ENCODE measurements at places on chromosomes 3 and 15.

DNA sequence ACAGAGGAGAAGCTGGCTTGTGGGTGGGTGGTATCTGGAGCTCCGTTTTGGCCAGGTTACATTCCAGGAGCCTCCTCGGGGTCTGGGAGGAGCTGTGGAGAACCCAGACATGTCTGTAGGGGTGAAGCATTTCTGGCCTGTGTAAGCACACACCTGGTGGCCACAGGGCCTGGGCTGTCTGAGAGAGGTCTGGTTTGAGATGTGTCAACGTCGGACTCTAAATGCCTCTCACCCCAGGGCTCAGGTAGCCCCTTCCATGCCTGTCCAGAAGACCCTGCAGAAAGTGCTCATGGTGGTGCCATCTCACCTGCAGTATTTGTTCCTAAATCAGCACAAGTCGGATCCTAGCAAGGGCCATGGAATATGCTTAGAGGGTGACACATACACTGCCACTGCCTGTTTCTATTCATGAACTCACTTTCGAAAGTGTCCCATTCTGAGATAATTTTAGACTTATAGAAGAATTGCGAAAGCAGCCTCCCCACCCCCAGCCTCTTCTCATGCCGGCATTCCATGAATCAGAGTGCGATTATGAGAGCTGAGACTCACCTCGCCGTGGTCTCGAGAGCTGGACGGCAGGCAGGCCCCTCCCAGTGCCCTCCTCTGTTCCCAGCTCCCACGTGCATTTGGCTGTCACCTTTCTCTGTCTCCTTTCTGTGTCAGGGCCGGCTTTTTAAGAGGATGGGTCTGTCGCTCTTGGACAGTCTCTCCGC is 63.7 kb downstream of the KLF15 start:
- DNase-seq: no peak

- no peak for DNase-seq
Measured at GRCh38 chr15:69869881-69870505, 227.7 kb downstream of the TLE3 start.

- DNase-seq: no peak
Measured at GRCh38 chr15:49769225-49769624, 148.4 kb downstream of the DTWD1 start.

GRCh38 chr15:43930079-43930478 is 103.3 kb downstream of the WDR76 start:
- no peak for DNase-seq

DNA sequence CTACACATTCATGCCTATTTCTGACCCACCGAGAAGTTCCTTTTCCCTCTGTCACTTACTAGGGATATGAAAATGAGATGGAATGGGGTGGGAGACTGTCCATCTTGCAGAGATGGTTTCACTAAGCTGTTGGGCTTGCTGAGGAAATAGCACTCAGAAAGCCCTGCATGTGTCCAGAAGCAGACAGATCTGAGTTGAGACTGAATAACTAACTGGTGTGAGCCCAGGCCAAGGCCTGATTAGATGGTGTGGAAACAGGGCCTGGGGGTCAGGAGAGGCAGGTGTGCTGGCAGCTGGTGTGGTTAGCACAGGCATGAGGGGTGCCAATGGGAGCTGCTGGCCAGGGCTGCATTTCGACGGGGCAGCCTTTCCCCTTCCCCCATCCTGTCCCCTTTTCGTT is 72.1 kb downstream of the CLSTN2 start:
- no peak for DNase-seq

- DNase-seq: no peak
Measured at GRCh38 chr15:25737218-25737643, 125.9 kb downstream of the ATP10A start.

DNA sequence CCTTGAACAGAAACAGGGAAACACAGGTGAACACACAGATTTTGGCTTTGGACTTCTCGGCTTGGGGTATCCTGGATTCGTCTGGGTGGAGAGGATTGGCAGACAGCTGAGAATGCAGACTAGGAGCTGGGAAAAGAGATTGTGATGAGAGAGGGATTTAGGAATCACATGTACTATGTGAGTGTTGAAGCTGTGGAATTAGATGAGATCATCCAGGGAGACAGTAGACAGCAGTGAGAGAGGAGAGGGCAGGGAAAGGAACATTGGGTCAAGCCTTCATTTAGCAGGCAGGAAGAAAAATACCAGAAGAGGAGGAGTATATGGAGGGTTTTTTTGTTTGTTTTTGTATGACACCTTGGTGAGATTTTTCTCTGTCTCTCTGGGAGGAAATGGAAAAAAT is 262.1 kb upstream of the TBL1XR1 start:
- no peak for DNase-seq

DNA sequence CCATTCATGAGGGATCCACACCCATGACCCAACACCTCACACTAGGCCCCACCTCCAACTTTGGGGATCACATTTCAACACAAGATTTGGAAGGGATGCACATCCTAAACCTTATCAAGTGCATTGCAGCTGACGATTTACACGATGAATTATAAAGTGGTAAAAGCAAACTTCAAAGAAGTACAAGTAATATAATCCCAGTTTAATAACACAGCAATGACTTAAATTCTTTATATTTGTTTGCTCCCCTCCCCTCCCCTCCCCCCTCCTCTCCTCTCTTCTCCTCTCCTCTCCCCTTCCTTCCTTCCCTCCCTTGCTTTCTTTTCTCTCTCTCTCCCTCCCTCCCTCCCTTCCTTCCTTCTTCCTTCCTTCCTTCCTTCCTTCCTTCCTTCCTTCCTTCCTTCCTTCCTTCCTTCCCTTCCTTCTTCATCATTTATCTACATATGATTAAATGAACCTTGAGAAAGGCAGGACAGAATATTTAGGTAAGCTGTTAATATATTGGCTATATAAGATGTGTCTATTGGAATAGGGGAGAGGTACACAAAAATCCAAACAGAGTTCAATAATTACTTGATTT is 46.3 kb upstream of the CLSTN2 start:
- no peak for DNase-seq

- no peak for DNase-seq
Measured at GRCh38 chr15:99447497-99448371, 118.0 kb upstream of the MEF2A start.

DNA sequence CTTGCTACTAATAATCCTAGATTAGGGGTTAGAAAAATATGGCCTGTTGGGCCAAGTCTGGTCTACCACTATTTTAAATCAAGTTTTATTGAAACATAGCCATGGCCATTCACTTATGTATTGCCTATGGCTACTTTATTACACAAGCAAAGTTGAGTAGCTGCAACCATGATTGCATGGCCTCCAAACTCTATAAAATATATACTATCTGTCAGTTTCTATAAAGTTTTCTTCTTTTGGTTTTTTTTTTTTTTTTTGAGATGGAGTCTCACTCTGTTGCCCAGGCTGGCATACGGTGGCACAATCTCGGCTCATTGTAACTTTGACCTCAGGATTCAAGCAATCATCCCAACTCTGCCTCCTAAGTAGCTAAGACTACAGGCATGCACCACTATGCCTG is 60.4 kb downstream of the INO80 start:
- DNase-seq: no peak

DNA sequence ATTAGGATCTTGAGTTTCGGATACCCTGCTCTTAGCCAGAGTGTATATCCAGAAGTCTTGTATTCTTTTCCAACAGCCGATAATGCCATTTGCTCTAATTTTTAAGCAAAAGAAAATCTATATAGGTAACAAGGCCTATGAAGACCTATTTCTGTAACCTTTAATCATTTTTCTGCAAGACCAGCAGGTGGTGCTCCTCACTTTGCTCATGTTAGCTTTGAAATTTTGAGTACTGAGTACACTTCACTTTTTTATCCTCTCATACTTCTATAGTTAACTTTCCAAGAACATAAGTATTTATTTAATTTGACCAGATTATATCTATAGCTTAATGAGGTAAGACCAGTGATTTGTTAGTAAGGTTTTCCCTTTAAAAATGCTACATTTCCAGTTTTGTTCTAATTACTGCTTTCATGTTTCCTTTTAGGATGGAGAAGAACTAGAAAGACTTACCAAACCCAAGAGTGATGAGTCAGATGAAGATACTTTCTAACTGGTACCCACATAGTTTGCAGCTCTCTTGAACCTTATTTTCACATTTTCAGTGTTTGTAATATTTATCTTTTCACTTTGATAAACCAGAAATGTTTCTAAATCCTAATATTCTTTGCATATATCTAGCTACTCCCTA is 20.5 kb downstream of the SLC35A5 start:
- no peak for DNase-seq

GRCh38 chr3:67017211-67017610 is 19.1 kb downstream of the KBTBD8 start:
- DNase-seq: no peak

DNA sequence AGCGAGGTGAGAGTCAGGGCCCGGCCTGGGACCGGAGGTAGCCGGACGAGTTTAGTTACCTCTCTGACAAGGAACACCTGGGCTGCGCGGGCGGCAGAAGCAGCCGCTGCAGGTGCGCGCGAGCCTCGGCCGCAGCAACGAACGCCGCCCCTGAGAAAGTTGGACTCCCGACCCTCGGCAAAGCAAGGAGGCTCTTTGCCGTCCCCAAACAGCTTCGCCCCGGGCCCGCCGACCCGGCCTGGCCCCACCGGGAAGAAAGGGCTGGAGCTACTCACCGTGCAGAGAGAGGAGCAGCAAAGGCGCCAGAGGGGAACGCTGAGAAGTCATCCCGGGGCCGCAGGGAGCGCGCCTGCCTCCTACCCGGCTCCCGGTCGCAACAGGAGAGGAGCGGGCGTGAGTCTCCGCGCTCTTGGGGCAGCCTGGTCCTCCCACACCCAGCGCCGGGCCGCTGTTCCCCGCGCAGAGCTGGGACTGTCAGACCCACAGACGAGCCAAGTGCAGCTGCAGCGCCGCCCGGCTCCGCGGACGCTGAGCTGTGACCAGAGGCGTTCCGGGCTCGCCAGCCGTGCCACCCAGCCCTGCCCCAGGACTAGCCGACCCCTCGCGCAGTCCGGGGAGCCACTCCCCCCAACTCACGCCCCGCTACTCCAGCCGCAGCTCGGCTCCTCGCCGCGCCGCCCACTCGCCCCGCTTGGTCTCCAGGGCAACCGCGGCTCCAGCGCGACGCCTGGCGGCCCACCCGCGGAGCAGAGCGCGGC is at the start of gene IGSF11:
IGSF11 (minus strand) TSS at position 591 of the 758 bp plus-strand sequence; CDS start at position 327, 264 bp downstream.
- DNase-seq: peak; percentile 15

GRCh38 chr3:63343674-63344073 is 65.6 kb downstream of the SYNPR start:
- DNase-seq: no peak

- DNase-seq: no peak
Measured at GRCh38 chr15:35624881-35625280, 78.9 kb upstream of the DPH6 start.

GRCh38 chr15:95690631-95691340 is 639.7 kb upstream of the NR2F2 start:
- no peak for DNase-seq

GRCh38 chr3:4776980-4777581 is 202.2 kb upstream of the BHLHE40 start:
- DNase-seq: no peak

DNA sequence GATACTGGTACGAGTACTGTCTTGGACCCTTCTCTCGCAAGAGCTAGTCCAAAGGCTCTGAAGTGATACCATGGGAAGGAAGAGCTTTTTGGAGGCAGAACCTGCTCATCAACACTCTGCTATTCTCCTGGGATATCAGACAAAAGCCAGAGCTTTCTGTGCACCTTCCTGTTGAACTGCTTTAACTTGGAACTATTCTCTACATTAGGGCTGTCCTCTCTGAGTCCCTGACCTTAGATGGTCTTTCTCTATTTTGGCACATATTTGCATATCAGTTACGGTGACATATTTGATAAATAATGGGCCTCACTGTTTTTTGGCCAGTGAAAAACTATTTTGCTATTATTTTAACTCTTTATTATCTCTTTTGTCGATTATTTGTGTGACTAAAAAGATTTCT is 146.9 kb downstream of the TIGIT start:
- no peak for DNase-seq

DNA sequence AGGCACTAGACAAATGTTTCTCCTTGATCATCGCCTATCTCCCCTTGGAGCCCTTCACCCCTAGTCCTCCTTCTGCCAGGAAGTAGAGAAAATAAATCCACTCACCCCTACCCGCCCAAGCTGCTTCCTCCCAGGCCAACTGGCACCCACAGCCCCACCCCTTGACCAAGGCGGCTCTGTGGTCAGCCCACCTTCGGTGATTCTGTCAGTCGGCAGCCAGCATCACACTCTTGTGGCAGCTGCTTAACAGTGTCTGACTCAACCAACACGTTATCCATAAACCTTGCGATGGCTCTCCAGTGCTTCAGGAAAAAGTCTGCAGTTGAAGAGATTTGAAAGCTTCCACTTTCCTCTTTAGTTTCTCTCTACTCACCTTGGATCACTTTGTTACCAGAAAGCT is 7.6 kb downstream of the SHF start:
- DNase-seq: no peak

DNA sequence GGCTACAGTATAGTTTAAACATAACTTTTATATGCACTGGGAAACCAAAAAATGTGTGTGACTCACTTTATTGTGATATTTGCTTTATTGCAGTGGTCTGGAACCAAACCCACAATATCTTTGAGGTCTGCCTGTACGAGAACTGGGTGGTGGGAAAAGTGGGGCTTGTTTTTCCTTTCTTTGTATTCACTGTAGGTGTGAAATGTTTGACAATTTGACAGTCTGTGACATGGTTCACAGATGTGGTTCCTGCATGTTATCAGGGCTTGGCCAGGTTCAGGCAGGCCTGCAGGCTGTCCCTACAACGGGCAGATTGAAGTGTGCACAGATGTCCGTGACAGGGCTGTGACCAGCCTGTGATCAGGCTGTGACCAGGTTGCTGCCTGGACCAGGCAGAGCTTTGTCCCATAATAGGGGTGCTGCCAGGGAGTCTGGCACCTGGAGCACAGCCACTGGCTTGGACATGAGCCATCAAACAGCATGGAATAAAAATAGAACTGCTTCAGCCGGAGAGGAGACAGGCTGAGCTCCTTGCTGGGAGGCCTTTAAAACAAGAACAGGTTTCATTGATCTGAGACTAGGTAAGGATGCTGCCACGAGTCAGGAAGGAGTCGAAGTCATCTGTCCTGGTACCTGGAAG is 61.0 kb downstream of the KLF13 start:
- DNase-seq: no peak

- no peak for DNase-seq
Measured at GRCh38 chr3:42497009-42497731, 5.3 kb upstream of the VIPR1 start.

DNA sequence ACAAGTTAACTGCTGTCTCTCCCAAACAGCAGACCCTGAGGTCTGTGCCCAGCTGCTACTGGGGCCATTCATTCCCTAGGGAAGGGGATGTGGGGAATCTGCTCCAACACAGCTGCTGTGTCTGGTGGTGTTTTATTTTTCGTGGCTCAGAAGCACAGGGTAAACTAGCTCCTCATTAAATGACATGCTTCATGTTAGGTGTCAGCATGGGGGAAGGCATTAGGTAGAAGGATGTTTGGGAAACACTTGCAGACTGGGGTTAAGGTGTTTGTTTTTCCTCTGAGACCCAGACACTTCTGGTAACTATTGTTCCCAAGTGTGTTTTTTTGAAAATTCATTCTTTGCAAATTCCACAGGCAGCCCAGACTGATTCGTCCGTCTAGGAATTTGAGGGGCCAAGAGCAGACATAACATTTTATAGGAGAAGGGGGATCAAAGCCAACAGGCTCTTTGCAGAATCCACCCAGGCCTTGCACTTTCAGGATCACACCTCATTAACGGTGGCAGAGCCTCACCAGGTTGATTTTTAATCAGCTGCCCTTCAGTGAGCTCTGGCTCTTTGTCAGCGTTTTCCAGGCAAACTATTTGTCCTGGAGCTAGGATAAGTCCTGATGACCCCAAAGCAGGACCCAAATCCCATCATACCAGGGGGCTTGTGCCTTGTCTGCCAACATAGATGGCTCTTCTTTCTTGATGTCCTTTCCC is 65.4 kb upstream of the ITGA11 start:
- DNase-seq: no peak

GRCh38 chr3:108011616-108012015 is 79.2 kb downstream of the CD47 start:
- DNase-seq: no peak
